ENCODE measurements at places on chromosomes 16 and 17.

DNA sequence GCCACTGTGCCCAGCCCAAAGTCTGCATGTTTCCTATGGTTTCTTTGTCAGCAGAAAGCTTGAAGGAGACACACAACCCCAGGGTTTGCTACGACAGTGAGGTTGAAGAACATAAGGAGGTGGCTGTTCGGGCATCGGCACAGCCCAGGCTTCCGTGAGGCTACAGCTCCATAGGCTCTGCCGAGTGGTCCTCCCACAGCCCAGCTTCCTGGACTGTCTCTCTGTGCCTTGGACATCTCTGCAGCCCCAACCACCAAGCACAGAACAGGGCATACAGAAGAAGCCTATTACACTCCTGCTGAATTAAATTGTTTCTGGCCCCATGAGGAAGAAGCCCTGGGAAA, 3.2 kb upstream of the HAP1 start:
- no peak for DNase-seq

GRCh38 chr17:58947824-58948223, 158.9 kb downstream of the TRIM37 start:
- DNase-seq, result no peak

GRCh38 chr16:65120831-65121721, 787 bp downstream of the CDH11 start:
- DNase-seq, result no peak

GRCh38 chr17:32755045-32755805, 121.7 kb downstream of the MYO1D start:
- peak; percentile 49 for DNase-seq

GRCh38 chr17:68398691-68399637, 58.3 kb downstream of the WIPI1 start:
- peak; percentile 63 for DNase-seq

All from activated CD4-positive, alpha-beta T cell treated with anti-CD3 and anti-CD28 coated beads, Interleukin-2, amount 50 U/mL, for 16 hours (primary cell).